ENCODE measurements at places on chromosomes 3 and 15.

DNA sequence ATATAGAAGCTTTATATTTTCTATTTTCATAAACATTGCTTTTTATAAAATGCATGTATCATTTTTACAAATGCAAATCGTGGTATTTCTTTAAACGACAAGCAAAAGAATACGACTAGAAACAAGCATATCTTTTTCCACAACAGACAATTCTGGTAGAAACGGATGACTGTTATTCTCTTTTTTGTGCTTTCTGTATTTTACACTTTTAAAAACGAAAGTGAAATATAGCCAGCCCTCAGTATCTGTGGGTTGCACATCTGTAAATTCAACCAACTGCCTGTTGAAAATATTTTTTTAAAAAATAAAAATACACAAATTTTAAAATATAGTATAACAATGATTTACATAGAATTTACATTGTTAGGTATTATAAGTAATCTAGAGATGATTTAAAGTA lies 61.3 kb downstream of the PRTG start:
- DNase-seq: no peak

DNA sequence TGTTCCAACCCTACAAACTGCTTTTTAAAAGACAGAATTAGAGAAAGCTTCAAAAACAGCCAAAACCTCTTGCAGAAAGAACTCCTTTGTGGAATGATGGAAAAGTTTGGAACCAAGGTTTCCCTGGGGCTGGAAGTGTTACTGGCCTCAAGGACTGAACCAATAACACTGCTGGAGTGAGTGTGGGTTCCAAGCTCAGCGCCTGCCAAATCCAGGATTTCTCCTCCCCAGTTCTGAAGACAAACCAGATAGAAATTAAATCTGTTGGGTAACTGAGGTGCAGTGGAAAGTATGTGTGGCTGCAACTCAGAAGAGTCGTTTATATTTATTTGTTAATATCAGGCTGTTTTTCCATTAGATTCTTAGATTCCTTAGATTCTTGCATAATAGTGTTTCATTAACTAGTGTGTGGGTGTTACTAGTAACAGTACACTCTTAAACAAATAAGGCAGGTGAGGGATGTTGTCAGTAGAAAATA lies 66.5 kb upstream of the FNDC3B start:
- no peak for DNase-seq

DNA sequence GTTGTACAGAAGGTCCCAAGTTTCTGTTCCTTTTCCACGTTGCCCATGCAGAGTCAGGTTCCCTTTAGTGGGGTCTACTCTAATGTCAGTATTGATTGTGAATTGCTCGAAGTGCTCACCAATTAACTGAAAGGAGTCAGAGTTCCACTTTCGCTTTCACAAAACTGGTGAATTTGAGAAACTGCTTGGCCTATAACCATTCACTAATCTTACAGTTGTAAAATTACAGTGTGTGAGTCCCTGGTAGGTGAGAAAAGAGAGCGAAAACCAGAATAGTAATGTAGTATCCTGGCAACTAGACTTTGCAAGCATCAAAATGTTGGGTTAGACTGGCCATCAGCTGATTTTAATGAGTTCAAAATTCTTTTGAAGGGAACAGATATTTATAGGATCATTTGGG lies 237.5 kb upstream of the CHRM5 start:
- DNase-seq: no peak

- DNase-seq: no peak
Measured at GRCh38 chr3:108713009-108713516, 44.1 kb downstream of the RETNLB start.

- no peak for DNase-seq
Measured at GRCh38 chr15:81536356-81536755, 162.3 kb upstream of the TMC3 start.

- DNase-seq: no peak
Measured at GRCh38 chr15:54504695-54505094, 526.5 kb downstream of the UNC13C start.

DNA sequence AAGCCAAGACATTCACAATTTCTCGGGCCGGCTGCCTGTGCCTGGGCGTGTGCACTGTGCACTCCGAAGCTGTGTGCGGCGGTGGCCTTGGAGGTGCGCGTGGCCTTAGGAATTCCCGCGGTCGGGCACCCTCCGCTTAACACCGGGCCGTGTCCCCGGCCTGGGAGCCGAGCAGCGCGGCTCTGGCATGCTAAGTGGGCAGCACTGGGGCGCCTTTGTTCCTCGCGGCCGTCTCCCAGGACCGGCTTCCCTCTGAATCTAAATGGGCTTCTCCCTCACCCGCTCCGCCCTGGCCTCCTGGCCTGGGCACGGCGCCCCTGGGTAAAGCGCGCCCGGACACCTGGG lies 498 bp upstream of the ARNT2 start:
- no peak for DNase-seq

DNA sequence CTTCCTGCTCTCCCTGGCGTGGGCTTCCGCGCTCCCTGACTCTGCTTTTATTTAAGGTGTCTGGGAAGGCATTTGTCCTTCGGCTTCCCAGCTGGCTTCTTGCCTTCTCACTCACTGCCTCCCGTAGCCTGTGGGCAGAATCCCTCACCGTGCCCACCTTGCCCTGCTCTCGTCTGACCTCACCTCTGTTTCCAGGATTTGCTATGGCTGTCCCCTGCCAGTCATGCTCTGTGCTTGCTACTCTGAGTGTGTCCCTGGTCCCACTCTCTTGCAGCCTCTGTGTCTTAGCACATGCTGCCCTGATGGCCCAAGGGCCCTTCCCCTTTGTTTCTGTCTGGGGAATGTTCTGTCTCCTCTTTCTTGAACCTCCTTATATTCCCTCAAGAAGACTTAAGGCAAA lies 26.2 kb downstream of the LPP start:
- DNase-seq: no peak

DNA sequence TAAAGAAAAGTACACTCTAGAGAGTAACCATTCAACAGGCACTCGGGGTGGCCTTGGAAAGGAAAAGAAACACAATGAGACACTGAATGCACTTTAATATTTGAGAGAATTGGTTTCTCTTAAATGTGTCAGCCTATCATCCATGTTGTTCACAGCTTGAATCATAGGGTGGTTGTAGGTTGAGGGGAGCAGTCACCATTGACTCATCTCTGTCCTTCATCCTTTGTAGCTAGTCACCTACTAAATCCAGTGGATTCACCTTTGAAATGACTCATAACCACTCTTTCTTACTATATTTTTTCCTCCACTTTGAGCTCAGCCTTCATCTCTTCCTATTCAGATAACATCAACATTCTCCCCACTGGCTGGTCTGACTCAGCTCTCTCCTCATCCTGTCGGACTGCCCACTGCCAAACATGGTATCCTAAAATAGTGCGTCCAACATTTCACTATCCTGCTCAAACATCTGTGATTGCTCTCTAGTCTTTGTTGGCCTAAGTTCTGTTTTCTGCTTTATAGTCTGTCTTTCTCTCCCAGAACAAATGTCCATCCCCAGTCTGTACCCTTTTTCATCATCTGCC lies 182.7 kb upstream of the GADL1 start:
- DNase-seq: no peak

DNA sequence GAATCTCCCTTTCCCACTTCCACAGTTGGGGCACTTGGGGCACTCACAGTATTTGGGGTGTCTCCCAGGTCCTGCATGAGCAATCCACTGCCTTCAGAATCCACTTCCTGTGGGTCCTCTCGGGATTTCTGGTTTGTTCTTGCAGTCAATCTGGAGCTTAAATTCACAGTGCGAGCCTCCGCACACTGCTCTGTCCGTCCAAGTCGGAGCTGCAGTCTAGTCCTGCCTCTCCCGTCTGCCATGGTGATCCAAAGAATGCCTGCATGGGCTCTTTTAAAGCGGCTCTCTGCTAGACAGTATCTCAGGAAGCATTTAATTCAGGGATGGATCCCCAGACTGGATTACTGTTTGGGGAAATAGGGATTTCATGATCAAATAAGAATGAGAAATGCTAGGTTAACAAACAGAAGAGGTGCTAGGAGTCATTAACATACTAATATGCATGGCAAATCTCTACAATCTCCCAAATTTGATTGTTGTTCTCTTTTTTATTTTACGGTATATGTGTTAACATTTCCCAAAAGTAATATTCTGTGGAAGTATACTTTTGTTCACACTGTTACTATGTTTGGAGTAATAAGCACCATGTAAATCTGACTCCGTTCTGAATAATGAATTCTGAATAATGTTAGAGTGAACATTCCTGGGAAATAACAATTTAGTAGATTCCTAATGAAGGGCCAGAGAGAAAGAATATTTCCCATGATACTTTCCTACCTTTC lies 142.5 kb downstream of the HCN4 start:
- no peak for DNase-seq

GRCh38 chr3:132721479-132722164 lies 587 bp downstream of the NPHP3 start:
- DNase-seq: peak; percentile 4

DNA sequence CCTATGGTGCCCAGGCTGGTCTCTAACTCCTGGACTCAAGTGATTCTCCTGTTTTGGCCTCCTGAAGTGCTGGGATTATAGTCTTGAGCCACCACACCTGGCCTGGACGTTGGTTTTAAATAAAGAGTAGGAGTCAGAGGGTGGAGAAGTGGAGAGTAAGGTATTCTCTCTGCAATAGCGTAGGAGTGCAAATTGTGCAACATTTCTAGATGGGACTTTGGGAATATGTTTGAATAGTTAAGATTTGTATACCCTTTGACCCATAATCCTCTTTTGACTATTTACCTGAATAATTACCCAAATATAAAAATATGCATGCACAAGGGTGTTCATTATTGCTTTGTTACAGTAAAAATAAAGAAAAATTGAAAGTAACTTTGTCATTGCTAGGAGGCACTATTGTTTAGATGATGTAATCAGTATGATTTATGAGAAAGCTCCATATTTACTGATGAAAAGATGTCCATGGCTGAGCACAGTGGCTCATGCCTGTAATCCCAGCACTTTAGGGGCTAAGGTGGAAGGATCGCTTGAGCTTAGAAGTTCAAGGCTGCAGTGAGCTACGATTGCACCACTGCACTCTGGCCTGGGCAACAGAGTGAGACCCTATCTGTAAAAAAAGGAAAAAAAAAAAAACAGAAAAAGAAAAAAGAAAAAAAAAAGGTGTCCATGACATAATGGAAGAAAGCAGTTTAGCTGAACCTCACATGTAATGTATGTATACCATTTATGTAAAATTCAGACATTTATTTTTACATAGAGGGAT lies 15.1 kb upstream of the XYLB start:
- no peak for DNase-seq

GRCh38 chr3:185709251-185709955 lies 115.4 kb downstream of the IGF2BP2 start:
- DNase-seq: no peak

GRCh38 chr3:12559520-12559919 lies 2.6 kb downstream of the MKRN2 start:
- no peak for DNase-seq

DNA sequence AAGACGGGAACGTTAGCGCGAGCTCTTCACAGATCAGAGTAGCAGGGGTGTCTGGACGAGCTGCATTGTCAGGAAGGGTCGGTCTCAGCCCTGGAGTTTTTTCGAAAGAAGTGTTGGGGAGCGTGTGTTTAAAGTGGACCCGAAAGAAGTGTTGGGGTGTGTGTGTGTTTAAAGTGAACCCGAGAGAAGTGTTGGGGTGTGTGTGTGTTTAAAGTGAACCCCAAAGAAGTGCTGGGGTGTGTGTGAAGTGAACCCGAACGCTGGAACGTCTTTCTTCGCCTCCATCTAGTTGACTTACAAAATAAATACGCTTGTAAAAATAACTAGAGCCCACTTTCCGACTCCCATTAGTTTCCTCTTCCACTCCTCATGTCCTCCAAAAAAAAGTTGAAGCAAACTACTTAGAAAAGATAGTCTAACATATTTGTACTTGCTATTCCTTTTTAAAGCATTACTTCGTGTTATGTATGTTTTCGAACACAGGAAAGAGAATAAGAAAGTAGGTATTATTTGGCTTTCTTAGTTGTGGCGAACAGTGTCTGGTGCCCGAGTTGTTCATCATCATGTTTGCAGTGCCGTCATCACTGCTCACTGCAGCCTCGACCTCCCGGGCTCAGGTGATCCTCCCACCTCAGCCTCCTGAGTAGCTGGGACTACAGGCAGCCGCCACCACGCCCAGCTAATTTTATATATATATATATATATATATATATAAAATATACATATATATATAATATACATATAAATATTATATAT lies 1.0 kb downstream of the LRCH3 start:
- DNase-seq: no peak

DNA sequence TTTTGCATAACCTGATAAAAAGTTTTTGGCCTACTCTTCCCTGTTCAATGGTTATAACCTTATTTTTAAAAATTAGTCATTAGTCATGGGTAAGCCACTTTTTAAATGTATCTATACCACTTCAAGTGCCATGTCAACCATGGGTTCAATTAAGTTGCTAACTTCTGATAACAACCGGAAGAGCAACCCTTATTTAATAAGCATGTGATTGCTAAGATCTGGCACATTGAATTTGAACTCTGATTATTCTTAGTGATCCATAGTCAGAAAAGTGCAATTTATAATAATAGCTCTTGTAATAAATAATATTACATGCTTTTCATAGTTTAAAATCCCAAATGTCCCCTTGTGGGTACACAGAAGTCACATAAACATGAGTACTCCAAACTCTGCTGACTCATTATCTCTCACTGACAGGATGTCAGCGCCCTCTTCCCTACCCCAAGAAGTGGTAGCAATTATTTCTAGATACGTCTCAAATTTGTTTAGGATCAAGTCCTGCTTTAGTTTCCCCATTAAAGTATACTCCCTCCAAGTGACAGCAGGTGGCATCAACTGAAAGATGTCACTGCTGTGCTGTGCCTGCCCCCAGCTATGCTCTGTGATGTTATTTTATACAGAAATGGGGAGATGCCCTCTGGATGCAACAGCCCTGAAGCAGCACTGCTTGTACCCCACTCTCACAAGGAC lies 18.6 kb downstream of the SAMD7 start:
- no peak for DNase-seq

DNA sequence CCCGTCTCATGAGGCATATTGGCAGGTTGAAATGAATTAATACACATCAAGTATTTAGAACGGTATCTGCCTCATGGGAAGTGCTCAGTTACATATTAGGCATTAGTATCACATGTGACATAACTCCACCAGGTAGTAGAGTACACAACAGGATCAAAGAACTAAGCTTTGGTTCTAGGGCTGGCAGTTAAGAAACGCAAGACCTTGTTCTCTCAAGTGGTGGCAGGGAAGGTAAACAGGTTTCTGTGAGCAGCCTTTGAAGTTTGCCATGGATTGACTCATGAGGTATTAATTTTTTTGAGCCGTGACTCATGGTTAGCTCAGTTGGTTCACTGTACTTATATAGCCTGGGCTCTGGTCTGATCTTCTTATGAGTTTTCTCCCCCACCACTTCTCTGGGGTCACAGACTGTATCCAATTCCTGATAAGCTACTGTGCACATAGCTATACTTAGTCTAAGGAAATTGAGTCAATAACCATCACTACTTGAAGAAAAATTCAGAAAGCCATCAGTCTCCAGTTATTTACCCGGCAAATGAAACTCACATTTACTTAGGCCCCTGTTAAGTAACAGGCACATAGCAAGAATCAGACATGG lies 155.6 kb upstream of the STT3B start:
- DNase-seq: peak; percentile 45

DNA sequence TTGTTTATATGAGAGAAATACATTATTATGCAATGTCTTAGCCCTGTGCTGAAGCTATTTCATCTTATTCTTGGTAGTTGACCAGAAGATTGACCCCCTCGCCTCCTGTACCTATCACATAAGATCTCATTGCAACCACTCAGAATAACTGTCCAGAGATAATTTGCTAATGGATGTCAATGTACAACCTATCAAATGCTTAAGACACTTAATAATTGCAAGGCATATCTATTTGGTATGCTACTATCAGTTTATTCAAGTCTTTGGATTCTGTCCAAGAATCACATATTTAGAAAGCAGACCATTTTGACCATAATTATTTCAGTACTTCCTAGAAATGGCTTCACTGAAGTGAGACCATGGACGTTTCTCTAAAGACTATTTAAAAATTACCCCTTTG lies 241.6 kb downstream of the GAP43 start:
- DNase-seq: no peak
